ENCODE measurements at places on chromosomes 11 and 22.

- DNase-seq: no peak
Measured at GRCh38 chr11:29916040-29916439, 100.8 kb downstream of the KCNA4 start.

DNA sequence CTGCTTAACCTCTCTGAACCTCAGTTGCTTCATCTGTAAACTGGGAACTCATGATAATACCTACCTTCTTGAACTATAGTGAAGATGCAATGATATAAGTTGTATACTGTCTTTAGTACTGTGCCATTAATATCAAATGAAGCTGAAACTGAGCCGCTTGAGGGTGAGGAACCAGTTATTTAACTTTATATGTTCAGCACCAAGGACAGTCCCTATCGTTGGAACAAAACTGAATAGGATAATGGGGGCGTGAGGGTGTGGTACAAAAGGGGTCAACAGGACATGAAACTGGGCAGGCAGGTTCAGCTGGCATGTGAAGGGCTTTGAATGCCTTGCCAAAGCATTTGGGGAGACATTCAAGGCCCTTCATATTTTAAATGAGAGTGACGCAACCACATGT, 112.6 kb downstream of the C11orf91 start:
- DNase-seq: no peak

- no peak for DNase-seq
Measured at GRCh38 chr22:21636629-21637218, 4.2 kb downstream of the CCDC116 start.

DNA sequence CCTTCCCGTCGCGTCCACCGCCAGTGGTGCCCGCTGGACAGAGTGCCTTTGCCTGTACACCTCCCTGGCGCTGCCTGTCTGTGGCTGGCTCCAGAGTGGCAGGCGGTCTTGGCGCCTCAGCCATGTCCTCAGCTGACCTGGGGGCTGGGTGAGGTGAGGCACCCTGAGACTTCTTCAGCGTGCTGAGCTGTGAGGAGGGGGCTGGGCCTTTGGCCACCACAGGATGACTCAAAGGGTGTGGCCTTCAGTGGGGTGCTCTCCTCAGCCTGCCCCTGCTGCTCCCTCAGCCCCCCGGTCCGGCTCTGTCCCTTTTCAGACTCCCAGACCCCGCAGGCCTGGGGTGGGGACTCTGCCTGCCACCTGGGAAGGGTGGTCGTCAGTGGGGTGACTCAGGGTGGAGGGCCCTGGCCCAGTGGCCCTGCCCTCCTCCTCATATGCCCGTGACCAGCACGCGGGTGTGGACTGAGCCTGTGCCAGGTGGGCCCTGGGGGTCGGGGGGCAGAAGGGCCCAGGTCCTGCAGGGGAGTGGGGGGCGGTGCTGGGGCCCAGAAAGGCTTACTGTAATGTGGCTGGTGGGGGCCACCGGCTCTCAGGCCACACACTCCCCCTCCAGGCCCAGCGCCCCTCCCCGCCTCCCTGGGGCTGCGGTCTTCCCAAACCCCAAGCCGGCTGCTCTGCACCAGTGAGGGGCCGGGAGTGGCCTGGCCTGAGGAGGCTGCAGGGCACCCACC, 15.9 kb downstream of the CRELD2 start:
- no peak for DNase-seq

DNA sequence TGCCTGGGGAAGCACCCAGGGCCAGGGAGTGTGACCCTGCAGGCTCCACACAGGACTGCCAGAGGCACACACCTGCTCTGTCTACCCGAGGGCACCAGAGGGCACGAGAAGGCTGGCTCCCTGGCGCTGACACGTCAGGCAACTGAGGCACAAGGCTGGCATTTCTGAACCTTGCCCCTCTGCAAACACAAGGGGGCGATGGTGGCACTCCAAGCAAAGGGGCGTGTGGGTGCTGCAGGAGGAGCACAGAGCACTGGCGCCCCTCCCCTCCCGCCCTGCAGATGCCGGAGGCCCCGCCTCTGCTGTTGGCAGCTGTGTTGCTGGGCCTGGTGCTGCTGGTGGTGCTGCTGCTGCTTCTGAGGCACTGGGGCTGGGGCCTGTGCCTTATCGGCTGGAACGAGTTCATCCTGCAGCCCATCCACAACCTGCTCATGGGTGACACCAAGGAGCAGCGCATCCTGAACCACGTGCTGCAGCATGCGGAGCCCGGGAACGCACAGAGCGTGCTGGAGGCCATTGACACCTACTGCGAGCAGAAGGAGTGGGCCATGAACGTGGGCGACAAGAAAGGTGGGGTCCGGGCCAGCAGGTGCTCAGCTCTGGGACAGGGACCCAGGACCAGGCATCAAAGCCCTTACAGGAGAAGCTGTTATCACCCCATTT, 20.8 kb upstream of the TXNRD2 start:
- DNase-seq: no peak

GRCh38 chr22:32712644-32713355, 88.7 kb upstream of the TIMP3 start:
- DNase-seq: no peak

DNA sequence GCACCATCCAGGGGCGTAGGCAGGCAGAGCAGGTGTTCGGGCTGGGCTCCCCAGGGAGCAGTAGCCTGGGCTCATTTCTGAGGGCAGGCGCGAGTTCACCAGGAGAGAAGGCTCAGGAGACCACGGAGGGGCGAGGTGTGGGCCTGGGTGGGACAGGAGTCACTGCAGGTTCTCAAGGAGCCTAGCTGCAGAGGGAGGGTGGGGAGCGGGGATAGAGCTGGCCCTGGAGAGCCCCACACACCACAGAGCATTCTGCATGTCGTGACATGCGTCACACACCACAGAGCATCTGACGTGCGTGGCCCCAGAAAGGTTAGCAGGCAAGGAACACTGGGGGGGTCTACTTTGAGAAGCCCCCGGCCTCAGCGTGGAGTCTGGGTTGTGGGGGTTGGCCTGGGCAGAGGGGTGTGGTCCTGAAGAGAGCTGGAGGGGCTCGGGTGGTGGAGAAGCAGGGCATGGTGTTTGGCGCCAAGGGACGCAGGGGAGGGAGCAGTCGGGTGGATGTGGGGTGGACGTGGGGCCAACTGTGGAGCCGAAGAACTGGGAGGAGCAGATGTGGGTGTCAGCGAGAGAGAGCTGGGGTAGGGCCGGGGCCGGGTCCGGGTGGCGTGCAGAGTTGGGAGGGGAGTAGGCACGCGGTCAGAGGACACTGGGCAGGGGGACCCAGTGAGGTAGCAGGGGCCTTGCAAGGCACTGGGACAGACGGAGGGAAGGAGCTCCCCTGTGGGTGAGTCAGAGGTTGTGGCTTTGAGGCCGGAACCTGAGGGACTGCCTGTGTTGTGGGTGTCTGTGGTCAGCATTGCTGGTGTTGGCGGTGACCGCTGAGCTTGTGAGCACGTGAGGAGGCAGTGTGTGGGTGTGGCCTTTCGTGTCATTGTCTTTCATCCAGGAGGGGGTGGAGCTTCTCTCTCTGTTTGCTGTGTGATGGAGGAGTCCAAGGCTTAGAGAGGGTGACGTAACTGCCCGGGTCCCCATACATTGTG, 25.5 kb downstream of the CTTN start:
- DNase-seq: peak; percentile 11

Measured in AG09319 (cell line).